ENCODE measurements at places on chromosomes 6 and 20.

DNA sequence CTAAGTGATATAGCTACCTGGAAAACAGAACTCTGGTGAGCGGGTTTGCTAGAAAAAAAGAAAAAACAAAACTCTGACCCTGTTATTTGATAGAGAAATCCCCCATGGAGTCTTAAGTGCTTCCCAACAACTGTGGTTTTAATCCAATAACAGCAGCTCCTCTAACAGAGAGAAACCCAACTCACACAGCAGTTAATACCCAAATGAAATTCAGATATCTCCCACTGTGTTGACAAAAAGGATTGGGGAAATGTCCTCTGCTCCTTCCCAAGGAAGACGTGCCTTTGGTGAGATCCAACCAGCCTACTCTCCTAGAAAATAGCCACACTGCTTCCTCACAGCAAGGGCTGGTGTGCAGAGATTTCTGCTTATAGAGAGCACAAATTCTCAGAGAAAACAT is 200.4 kb upstream of the FBXL4 start:
- DNase-seq, result no peak

DNA sequence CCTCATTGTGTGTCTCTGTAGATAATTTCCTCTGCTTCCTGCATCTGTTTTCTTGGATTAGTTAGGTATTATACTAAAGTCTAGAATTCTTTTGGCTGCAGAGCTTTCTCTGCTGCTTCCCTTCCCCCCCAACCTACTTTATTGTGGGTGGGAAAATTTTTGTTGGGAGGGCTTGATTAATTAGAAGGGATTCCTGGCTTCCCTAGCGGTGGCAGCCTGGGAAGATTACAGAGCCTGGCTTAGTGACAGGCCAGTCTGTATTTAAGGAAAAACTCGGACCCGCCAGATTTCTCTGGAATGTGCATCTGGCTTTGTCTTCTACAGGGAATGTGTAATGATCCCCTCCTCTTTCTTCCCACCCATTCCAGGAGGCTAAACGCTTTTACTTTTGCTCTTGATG is 31.2 kb downstream of the SLX4IP start:
- peak; percentile 65 for DNase-seq

DNA sequence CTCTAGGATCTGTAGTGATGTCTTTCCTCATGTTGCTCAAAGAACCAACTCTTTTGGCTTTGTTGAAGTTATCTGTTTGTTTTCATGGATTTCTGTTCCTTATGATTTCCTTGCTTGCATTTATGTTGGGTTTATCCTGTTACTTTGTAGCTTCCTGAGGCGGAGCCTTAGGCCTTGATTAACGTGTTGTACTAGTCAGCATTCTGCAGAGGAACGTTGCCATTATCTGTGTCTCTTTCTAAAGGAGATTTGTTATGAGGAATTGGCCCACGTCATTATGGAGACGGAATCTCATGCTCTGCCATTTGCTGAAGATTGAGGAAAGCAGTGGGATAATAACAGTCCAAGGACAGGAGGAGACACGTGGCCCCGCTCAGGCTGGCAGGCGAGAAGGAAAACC is 29.9 kb downstream of the UCKL1 start:
- no peak for DNase-seq

- DNase-seq, result no peak
Observed at GRCh38 chr6:6620766-6621425, 32.4 kb downstream of the LY86 start.

- peak; percentile 72 for DNase-seq
Observed at GRCh38 chr20:36808317-36809257, 35.0 kb upstream of the DSN1 start.

GRCh38 chr6:3061501-3061941 is 6.8 kb upstream of the RIPK1 start:
- peak; percentile 88 for DNase-seq

- no peak for DNase-seq
Observed at GRCh38 chr6:48229841-48230240, 118.8 kb upstream of the PTCHD4 start.

DNA sequence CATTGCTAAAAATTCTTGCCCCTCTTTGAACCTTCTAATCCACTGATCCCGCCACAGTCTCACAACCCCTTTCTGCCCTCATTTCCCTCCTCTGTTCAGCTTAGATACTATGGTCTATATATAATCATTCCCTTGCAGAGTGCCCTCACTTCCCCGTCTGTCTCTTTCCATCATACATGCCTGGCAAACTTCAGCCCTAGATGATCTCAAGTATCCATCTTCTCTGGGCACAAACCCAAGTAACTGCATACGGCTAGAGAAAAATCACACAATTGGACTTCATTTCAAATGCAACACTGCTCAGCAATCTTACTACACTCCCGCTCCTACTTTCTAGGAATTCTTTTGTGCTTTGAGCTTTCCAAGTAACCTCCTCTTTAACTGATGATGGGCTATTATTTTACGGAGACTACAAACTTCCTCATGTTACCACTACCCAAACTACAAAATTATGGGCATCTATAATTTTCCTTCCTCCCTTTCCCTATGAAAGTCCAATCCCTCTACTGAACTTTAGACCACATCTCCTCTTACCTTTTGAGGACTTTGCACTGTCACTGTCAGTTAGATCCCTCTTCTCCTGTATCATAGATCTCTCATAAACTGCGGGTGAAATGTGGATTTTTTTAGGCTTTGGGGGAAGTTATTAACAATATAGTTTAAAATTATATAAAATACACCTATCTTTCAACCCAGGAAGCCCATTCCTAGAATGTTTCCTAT is 135.6 kb downstream of the BTBD9 start:
- DNase-seq, result no peak

DNA sequence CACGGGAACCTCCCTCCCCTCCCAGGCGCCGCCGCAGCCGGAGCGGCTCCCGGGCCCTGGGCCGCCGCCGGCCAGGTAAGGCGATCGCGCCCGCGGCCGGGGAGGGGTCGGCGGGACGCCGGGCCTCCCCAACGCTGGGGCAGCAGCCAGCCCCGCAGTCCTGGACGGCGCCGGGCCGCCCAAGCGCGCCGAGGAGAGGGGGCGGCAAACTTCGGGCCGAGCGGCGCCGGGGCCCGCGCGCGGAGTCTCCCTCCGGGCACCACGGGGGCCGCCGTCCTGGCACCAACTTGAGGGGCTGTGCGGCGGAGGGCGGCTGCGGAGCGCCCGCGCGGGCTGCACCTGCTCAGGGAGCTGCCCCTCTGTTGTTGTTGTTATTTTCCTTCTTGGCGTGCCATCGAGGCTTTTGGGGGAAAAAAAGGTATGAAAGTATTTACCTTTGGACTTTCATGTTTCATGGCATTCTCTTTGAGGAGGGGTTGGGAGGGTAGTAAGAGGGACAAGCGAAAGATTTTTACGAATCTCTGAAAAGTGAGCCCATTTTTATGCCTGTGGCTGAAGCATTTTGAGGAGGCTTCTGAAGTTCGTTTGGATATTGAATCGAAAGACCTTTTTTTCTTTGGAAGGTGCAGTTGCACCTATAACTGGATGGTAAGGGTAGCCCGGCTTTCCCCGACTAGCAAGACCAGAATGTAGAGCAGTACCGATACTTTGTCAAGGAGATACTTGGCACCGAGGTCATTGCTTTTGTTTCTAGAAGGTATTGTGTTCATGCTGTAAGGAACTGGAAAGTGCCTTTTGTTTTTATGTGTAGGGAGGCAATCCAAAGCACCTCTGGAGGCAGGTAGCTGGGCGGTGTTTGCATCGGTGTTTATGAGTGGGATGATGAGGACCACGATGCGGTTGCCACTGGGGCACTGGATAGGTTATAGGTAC is at the start of gene RNF182:
RNF182 (plus strand) TSS at position 4 of the 933 bp plus-strand sequence. CDS start 52,168 bp downstream, outside the sequence.
- no peak for DNase-seq

GRCh38 chr20:18973529-18974173 is 160.1 kb downstream of the SCP2D1 start:
- DNase-seq, result no peak

DNA sequence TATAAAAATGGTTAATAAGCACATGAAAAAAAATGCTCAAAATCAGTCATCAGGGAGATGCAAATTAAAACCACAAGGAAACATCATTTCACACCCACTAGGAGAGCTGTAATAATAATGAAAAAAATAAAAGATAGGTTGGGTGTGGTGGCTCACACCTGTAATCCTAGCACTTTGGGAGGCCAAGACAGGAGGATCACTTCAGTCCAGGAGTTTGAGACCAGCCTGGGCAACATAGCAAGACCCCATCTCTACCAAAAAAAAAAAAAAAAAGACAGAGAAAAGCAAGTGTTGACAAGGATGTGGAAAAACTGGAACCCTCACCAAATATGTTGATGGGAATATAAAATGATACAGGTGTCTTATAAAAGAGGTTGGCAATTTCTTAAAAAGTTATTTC is 3.0 kb upstream of the MYLK4 start:
- DNase-seq, result no peak

DNA sequence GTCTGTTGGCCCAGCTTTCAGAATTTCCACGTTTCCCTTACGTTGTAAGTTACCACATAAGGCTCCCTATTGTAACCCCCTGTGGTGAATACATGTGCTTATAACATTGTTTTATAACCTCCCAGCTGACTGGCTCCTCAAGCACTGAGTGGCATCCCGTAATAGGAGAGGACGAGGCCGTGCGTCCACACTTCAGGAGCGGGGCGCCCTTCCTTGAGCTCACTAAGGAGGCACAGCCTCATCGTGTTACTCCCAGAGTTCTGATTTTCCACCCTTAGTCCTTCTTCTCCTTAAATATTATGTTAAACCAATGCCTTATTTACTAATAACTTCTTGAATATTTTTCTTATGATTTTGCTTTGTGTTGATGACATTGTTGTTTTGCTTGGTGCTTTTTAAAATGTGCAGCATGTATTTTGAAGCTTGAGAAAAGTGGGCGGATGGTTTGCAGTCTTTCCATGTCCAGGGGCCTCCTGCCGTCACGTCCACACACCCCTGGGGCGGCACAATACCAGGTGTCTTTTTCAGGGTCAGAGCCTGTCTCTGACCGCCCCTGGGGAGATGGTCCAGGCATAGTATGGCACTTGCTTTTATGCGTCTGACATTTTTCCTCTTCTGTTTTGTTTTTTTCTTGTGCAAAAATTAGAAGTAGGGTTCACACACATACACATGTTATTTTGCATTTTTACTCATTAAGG is 181.8 kb downstream of the DLL1 start:
- no peak for DNase-seq

- DNase-seq, result no peak
Observed at GRCh38 chr20:57394121-57395082, 3.2 kb downstream of the RBM38 start.

GRCh38 chr6:21259660-21260059 is 333.9 kb upstream of the SOX4 start:
- DNase-seq, result no peak

GRCh38 chr6:25743868-25744267 is 10.7 kb upstream of the SLC17A4 start:
- DNase-seq, result no peak

DNA sequence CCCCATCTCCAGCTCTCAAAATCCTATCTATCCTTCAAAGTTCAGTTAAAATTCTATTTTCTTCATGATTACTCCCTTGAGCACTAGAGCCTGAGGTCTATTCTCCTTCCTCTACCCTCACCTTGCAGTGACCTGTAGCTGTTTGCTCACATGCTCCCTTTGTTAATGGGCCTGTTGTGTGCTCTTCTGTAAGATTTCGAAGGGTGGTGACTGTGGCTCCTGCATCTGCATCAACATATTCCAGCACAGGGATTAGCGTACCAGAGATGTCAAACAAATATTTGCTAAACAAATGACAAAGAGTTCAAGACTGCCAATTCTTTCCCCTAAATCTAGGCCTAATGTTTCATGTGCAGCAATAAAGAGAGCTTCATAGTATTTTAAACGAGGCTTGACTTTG is 69.5 kb downstream of the ELOVL5 start:
- DNase-seq, result no peak

GRCh38 chr6:34181908-34182307 is 36.0 kb upstream of the GRM4 start:
- no peak for DNase-seq

DNA sequence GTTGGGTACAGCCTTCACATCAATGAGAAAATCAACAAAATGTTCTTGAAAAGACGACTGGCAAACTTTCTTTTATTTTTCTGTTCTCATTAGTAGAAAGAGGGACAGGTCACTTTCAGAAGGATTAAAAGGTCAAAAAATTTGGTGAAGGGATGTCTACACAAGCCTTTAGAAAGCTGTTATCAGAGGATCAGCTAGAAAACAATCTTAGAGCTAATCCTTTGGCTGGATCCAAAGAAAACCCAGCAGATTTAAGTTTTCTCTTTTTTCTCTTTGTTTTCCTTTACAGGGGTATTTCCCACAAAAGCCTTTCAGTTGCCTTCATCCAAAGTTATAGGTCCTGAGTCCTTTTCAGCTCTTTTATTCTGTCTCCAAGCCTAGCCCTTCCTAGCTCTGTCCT is 57.3 kb upstream of the EDN1 start:
- no peak for DNase-seq

DNA sequence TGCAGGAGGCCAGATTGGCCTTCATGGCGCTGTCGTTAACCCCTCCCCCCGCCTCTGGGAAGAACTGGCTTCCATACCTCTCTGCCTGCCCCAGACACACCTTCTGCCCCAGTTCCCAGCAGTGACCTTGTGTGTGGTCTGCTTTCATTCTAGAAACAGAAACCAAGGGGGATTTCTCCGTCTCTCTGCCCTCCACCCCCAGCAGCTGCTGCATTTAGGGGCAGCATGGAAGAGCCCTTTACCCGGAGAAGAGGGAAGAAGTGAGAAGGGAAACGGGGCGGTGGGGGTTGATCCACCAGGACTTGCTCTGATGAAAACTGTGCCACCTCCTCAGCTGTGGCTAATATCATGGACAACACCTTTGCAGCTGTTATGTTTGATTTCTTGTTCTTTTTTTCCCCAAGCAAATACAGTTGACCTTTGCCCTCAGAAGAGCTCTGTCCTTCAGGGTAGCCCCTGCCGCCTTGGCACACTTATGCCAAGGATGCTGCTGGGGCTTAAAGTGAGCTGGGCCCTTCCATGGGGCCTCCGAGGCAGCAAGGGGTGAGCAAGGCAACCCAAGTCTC is 6.1 kb downstream of the GLP1R start:
- DNase-seq, result no peak

- no peak for DNase-seq
Observed at GRCh38 chr6:111997853-111998208, 56.1 kb upstream of the CCN6 start.

DNA sequence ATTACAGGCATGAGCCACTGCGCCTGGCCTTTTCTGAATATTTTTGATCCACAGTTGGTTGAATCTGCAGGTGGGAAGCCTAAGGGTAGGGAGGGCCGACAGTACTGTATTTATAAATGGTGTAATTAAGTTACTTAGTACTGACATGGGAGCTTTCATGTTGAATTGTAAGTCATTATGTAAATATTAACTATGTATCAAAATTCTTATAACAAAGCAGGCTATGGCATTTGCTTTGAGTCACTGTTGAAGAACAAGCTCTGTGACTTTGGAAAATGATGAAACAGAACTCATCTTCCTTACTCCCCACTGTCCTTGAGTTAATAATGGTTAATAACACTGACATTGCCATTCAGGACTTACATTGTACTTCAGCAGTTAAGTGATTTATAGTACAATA is 63.0 kb upstream of the TXNDC5 start:
- DNase-seq, result no peak
